ENCODE measurements at places on chromosomes 6 and 20.

DNA sequence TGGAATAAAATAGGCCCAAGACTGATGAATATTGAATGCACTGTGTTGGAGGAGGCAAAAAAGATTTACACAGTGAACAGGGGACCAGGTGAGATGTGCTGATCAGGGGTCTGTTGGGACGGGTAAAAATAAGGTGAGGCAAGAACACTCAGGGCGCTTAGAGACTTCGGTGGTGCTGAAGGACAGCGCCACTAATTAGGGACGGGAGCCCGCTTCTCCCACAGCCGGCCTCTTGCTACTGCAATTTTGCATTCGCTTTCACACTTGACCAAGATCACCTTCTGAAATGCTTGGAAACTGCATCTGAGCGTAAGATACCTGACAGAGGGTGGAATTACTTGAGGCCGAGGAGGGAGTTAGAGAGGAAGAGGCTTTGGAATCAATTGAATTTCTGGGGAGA lies 7.3 kb downstream of the TFAP2D start:
- no peak for DNase-seq

GRCh38 chr6:102562713-102563112 lies 1169.2 kb downstream of the GRIK2 start:
- DNase-seq: no peak

DNA sequence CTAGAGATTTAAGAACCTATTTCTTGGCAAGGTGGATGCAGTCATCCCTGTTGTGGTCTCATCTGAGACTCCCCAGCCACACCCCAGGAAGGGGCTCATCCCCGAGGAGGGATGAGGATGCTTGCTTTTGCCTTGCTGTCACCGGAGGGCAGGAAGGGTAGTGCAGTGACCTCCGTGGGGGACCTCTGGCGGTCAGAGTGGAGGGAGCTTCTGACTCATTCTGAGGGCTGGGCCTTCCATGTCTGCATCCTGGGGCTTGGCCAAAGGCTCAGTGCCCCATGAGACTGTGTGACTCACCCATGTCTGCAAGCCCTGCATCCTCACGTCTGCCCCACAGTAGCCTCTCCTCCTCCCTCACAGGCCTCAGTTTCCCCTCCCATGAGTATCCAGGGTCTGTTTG lies 38.7 kb downstream of the UQCC2 start:
- no peak for DNase-seq

- no peak for DNase-seq
Measured at GRCh38 chr6:126631363-126631762, 291.4 kb downstream of the CENPW start.

DNA sequence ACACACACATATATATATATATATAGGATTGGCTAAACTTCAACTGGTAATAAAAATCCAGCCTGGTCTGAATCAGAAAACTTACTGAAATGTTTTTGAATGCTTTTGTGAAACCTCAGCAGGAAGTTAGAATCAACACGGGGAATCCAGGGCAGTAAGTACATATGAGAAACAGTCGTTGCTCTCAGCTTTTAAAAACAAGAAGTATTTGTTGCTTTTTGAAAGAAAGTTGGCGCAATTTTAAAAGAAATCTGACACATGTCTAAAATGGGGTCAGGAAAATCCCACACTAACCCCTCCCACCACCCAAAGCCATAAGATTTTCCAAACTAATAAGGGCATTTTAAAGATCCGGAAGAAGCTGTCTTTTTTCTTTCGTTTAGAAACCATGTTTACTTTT lies 11.5 kb upstream of the CCDC170 start:
- DNase-seq: no peak

DNA sequence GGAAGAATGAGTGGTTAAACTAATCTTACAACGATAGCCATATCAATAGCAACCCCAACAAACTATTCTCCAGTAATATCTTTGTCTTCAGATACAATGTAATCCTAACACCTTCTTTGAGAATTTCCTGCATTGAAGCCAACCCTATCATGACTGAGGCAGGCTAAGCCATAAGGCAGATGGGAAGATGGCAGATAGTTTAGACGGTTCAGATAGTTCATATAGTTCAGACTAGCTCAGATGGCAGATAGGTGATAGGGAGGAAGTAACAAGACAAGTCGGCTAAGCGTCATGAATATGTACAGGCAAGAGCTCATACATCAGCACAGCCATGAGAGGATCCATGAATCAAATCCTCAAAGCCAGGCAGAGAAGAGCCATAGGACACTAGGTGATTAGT lies 39.1 kb upstream of the BEND6 start:
- DNase-seq: no peak

DNA sequence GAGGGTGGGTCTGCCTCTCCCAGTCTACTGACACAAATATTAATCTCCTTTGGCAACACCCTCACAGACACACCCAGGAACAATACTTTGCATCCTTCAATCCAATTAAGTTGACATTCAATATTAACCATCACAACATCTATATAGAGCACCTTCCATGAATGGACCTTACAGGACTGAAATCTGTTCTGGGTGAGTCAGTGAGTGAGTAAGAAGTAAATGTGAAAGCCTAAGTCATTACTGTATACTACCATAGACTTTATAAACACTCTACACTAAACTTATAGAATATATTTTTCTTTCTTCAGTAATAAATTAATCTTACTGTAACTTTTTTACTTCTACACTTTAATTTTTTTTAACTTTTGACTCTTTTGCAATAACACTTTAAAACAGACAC lies 993.8 kb upstream of the MAP3K7 start:
- no peak for DNase-seq

DNA sequence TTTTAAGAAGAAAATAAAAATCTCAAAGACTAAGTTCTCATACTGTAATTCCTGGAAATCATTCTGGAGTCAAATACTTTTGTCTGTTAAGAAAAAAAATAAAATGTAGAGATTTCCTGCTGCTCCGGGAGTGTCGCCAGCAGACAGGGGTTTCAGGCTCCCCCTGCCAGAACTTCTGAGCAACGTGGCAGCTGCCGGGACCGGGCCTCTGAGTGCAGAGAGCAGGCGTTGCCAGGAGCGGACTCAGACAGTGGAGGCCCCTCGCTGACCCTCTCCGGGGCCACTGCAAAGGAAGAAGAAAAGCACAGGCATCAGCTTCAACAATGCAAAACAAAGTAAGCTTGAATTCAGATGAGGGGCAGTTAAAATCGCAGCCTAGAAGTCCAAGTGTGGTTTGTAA lies 95.5 kb downstream of the THBS2 start:
- no peak for DNase-seq

- DNase-seq: no peak
Measured at GRCh38 chr6:87071683-87072082, 23.2 kb downstream of the CGA start.

- DNase-seq: no peak
Measured at GRCh38 chr6:141398949-141399348, 733.8 kb upstream of the GJE1 start.

DNA sequence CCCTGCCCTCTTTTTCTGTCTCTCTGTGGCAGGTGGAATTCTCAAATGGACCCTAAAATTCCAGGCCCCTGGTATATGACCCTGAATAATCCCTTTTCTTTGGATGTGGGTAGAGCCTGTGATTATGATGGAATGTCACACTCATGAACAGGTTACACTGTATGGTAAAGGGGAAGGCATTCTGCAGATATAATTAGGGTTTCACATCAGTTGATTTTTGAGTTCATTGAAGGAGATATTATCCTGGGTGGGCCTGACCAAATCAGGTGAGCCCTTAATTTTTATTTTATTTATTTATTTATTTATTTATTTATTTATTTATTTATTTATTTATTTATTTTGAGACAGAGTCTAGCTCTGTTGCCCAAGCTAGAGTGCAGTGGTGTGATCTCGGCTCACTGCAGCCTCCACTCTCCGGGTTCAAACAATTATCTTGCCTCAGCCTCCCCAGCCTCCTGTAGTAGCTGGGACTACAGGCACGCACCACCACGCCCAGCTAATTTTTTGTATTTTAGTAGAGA lies 13.7 kb upstream of the STMND1 start:
- DNase-seq: no peak

- DNase-seq: no peak
Measured at GRCh38 chr6:34680802-34681515, 15.6 kb downstream of the ILRUN start.

DNA sequence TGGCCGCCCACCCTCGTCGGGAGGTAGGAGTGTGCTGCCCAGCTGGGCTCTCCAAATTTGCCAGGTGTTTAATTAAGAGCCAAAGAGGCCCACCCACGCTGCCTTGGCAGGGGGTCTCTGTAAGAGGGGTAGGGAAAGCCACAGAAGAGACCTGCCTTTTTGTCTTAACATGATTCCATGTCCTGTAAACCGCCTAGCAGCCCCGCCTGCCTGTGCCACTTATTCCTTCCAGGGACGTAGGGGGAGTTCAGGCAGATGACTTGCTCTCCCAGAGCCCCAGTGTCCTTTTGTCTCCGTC lies 2.1 kb downstream of the FAM210B start:
- DNase-seq: no peak

DNA sequence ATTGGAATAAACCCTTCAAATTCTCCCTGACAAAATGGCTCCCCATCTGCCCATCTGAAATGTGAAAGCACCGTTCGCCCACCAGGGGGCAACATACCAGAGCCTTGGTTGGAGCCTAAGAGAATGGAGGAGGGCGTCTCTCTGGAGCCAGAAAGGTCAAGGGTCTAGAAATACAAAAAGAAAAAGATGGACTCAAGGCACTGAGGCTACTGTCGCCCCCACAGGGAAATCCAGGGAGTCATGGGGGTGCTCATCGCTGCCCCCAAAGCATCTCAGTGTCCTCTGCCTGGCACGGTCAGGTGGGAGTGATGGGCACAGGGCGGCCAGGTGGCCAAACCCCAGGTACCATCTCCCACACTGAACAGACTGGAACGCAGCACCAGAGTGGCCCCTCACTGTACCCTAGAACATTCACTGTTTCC lies 136.3 kb downstream of the ZMYND8 start:
- DNase-seq: no peak

GRCh38 chr6:24125980-24126379 lies at the start of gene NRSN1:
Gene NRSN1 (plus strand): TSS chr6:24126215. CDS start chr6:24134328, 8,113 bp downstream.
- peak; percentile 76 for DNase-seq

- DNase-seq: no peak
Measured at GRCh38 chr6:23269436-23269835, 700.1 kb downstream of the HDGFL1 start.

DNA sequence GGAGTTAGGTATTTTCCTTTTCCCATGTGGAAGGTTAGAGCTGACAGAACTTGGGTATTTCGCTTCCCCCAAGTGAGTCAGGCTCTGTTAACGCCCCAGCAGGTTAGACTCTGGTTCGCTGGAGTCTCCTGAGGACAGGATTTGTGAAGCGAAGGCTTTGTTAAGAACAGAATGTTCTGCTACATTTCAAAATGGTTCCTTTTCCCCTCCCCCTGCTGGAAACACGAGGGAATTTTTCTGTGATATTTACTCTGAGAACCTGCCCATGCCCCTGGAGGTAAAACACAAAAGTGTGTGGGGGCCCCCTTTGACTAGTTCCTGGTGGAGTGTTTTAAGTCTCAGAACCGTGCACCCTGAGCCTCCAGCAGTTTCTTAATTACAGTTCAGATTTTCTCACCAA lies 731.4 kb upstream of the CITED2 start:
- DNase-seq: no peak

DNA sequence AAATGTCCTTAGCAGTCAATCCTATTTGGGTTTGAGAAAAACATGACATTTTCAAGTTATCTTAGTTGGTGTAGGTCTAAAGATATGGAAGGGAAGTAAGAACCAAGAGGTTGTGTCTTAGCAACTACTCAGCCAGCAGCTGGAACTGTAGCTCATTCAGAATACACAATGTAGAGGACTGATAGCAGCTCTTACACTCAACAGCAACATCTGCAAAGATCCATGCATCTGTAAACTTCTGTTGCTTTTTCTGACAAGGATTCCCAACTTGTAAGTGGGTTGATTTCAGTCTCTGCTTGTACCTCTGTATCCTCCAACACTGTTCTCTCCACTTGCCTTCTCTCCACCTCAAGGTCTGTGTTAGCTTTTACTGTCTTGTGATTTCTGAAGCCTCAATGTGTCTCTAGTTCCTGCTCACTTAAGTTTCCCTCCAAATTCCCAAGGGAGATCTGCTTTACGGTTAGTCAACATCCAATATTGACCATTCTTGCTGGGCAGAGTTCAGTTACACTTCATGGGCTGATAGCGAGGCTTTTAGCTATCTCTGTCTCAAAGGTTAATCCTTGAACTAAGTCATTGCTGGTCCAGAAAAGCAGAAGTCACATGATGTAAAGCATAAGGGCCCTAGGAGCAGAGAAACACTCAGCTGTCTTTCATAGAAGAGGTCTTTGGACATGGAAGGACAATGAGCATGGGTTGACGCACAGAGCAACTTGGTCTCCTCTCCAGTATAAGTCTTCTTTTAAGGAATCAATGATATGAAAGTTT lies 71.6 kb upstream of the LGSN start:
- DNase-seq: no peak

- no peak for DNase-seq
Measured at GRCh38 chr6:157536223-157536545, 155.2 kb downstream of the ZDHHC14 start.

GRCh38 chr20:2304180-2304579 lies 8.4 kb downstream of the TGM3 start:
- no peak for DNase-seq

- DNase-seq: no peak
Measured at GRCh38 chr6:24831771-24832716, 33.3 kb upstream of the ARMH2 start.

- no peak for DNase-seq
Measured at GRCh38 chr20:63881451-63882226, 13.3 kb upstream of the DNAJC5 start.

DNA sequence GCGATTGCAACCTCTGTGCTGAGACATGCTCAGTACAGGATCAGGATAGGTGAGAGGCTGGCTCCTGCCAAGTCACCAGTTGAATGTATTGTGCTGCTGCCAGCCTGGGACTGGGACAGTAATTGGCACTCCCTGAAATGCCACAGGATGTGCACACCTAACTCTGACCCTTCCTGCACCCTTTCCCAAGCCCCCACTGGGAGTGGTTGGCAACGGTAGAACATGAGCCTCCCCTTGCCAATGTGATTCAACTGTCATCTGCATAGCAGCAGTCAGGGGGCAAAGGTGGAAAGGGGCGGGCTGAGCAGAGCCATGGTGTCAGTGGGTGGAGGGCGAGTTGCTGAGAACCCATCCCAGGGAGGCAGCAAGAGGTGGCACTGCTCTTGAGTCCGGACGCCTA lies 15.4 kb downstream of the SPINT3 start:
- DNase-seq: no peak

DNA sequence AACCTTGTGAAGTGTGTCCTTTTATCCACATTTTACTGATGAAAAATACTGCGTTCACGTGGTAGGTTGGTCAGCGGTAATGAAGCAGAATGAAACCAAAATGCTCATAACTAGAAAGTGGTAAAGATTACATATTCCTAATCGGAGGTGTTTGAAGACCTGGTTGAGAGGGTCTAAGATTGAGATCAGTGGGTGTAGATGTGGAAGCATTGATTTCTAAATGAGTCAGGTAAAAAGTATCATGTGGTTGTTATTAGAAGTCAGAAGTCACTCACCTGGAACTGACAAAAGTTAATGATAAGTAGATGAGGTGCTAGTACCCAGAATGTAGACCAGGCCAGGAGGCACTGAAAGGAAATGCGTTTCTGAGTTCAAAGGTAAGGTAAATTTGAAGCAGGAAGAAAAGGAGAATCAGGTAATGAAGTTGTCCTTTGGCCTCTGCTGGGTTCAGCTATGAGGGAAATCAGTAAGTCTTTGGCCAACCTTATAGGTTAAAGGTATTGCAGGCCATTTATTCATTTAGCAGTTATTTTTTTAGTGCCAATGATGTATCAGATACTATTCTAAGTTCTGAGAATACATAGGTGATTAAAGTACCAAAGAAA lies 31.2 kb downstream of the FAM83B start:
- no peak for DNase-seq
